ENCODE measurements at places on chromosomes 3 and 15.

DNA sequence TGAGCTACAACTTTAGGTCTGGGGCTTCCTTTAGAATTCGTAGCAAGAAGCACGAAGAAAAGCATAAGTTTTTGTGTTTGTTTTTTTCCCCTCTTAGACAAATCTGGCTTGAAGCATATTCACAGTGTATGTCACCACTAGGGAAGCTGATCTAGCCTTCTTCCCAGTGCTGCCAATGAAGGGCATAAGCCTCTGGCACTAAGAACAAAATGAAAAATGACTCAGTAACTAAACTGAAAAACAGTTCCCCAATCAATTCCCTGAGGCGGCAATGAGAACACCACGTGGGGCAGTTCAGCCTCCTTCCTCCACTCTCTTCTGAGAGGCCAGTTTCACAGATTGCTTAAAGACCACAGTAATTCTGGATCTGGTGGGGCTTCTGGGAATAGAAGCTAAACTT, 338.1 kb downstream of the GAP43 start:
- no peak for DNase-seq

DNA sequence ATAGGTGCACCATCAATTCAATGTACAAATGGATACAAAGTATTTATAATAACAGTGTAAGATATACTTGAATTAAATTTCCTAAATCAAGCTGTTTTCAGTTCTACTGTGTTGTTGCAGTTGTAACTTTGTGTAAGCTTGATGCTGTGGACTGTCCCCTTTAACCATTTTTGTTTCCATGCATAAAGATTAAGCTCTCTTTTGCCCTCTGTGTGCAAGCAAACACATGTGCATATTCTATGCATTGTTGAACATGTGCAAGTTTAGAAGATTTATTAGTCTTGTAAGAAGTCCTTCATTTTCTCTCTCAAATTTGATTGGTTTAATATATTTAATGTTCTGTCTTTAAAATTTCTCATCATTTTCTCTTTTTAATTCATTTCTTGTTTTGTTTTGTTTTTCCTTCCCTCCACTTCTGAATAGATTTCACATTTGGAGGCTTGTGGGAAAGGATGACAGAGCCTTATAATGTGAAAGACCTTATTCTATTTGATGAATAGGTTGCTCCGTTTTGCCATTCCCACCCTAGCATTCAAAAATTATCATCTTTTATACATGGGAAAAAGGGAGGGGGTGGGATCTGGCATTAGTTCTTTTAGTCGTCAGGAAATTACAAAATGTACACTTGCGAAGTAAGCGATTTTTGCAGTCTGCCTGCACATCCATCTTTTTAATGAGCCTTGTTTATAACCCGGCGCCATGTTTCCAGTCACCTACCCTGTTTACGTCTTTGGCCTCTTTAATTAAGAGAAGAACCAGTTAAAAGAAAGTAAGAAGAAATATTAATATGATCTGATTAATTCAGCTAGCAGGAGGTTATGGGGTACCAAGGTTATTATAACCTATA, 961.5 kb upstream of the NR2F2 start:
- DNase-seq: no peak

GRCh38 chr15:51046016-51046415, 48.7 kb downstream of the TNFAIP8L3 start:
- no peak for DNase-seq

DNA sequence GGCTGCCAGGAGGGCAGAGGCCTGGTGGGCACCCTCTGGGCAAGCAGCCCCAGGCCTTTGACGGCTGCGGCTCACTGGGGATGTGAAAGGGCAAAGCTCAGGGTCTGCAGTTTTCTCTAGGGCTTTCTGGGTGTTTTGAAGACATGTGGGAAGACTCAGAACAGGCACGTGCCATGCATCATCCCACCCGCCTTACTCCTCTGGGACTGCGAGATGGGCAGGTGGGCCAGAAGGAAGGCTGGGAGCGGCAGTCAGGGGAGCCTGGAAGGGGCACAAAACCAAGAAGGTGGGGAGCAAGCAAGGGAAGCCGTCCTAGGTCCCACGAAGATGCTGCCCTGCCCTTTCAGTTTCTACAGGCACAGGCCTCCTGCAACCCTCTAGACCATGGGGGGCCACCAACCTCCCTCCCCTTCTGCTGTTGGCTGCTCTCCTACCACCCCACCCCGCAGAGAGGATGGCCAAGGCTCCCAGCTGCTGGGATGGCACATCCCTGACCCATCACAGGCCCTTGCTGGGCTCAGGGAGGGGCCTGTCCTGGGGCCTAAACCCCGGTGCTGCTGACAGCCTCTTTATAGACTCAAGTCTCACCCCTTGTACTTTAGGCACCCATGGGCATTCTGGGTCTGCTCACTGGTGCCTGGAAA, 71.8 kb upstream of the CTSH start:
- no peak for DNase-seq

GRCh38 chr3:150757768-150758167, 5.2 kb downstream of the SIAH2 start:
- no peak for DNase-seq

GRCh38 chr3:41579861-41580260, 380.6 kb downstream of the CTNNB1 start:
- no peak for DNase-seq

GRCh38 chr3:115272036-115272824, 125.1 kb upstream of the ZBTB20 start:
- no peak for DNase-seq

GRCh38 chr15:38540510-38540909, 24.1 kb downstream of the RASGRP1 start:
- no peak for DNase-seq

GRCh38 chr15:61069394-61070075, 159.6 kb downstream of the RORA start:
- DNase-seq: no peak

- DNase-seq: no peak
Observed at GRCh38 chr3:196694202-196694638, 17.8 kb downstream of the CEP19 start.

- no peak for DNase-seq
Observed at GRCh38 chr3:152203652-152204051, 65.1 kb upstream of the MBNL1 start.

DNA sequence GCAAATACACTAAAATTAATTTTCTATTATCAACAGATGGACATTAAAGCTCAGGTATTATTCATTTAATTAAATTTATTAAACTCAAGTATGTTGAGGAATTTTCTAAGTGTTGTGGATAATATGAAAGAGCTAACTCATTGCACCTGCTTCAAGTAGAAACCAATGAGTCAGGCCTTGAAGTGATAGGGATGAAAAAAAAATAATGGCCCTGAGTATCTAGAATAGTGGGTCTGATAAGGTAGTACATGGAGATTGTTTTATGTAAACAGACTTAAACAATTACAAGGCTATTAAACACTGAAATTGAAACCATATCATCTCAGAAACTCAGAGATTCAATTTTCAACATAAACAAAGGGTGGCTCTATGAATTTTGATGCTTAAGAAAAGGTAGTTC, 857.1 kb upstream of the GBE1 start:
- no peak for DNase-seq

- no peak for DNase-seq
Observed at GRCh38 chr3:177177749-177178221, 19.5 kb downstream of the TBL1XR1 start.

DNA sequence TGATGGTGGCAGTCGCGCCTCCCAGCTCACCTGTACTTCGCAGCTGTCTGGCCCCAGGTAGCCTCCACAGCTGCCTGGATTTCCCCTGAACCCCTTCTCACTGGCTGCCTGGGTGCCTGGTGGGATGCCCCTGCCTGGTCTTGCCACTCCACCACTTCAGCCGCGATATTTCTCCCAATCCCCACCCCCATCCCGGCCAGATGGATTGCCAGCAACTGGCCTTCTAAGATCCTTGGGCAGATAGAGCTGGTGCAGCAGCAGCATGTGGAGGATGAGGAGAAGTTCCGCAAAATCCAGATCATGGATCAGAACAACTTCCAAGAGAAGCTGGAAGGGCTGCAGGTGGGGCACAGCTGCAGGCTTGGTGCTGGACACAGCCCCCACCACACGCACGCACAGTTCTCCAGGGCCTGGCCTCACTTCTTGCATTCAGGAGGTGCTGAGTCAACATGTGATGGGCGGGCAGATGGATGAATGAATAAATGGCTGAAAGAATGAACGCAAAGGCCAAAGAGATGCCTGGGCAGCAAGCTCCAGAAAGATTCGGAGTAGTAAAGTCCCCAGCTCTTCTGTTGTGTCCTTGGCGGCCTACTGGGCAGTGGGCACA, 35.7 kb downstream of the DNAH1 start:
- no peak for DNase-seq

DNA sequence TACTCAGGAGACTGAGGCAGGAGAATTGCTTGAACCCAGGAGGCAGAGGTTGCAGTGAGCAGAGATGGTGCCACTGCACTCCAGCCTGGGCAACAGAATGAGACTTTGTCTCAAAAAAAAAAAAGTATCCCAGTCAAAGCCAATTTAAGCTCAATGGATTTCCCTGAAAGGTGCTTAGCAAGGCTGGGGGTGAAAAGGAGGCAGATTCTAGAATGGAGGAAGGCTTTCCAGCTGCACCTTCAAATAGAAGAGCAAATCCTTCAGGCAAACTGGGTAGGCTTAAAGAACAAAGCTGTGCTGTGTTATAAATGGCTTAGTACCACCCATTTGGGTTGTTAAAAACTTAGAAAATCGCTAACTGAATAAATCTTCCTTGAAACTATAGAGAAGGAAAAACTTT, 3.0 kb upstream of the IFT57 start:
- no peak for DNase-seq

GRCh38 chr15:88077296-88078020, 179.1 kb downstream of the NTRK3 start:
- DNase-seq: no peak

DNA sequence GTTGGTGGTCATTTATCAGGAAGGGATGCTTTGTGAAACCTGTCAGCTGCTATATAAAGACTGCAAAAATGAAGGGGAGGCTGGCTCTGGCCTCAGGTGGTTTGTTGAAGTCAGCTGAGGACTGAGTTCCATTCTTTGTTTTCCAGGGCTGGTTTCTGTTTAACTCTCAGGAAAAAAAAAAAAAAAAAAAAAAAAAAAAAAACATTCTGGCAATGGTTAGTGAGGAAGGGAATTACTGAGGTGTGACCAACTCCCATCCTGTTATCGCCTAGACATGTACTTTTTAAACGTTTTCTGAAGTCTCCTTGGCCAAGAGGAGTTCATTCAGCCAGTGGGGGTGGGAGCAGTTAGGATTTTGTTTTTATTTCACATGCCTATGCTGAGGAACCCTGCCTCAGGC, 316.3 kb downstream of the OXSM start:
- DNase-seq: no peak

DNA sequence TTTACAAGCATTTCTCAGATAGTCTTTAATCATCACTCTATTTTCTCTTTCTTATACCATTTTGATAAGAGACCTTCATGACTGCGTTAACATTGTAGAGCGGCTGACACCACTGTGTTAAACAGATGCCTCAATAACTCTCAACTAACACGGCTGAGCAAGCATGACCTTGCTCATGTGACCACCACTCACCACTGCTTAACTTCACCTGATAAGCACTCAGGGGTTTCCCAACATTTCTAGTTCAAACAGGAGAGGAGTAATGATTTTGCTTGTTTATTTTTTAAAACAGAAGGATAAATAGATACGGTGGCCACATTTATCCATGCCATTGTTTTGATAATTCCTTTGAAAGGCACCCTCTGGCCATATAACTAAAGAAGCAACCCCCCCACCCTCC, 37.7 kb upstream of the TMEM45A start:
- DNase-seq: no peak

- DNase-seq: no peak
Observed at GRCh38 chr15:64236156-64236894, 73.5 kb upstream of the PPIB start.

DNA sequence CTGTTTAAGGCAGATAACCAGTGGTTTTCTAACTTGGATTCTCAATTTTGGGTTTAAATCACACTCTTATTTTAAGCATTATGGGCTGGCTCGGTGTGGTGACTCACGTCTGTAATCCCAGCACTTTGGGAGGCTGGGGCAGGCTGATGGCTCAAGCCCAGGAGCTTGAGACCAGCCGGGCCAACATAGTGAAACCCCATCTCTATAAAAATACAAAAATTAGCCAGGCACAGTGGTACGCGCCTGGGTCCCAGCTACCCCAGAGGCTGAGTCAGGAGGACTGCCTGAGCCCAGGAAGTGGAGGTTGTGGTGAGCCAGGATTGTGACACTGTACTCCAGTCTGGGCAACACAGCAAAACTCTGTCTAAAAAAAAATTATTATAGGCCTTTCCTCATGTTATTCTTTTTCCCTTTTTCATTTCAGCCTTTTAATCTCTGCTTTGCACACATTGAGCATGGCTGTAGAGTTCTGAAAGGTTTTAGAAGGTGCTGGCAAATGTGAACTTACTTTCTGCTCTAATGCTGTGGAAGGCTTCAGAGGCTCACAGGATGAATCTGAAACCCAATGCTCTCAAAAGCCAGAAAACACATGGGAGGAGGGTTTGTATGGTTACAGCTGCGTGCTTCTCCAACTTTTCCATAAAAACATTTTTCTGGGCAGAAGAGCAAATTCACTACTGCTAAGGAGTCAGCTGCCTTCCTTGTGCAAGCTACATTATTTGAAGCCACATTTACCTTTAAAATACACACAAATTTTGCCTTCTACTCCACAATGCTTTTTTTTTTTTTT, 32.5 kb downstream of the CHAC1 start:
- no peak for DNase-seq

DNA sequence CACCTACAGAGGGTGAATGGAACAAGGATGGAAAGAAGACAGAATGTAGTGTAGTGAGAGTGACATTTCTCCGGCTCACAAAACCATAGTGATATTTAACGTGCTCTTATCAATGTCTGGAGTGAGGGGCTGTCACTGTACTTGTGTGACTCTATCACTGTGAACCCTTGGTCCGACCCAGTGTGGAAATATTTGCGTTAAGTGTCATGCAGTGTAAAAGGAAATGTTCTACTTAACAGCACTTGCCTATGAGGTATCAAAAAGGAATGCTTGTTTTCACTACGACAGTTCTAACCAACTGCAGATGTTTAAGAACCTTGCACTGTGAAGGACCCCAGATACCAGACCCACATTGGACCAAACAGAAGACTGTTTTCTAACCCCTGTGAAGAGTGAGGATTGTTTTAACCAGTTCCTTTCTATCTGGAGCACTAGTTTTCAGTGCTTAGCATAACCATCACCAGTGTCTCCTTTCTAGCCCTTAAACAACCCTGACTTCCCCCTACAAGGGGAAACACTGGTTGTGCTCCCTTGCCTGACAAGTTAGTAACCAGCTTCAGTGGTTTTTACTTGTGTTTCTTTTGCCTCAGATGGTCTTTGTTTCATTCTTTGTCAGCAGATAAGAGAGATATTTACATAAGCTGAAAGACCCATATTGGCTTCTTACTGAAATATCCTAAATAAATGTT, 144.7 kb upstream of the ABHD17C start:
- no peak for DNase-seq

DNA sequence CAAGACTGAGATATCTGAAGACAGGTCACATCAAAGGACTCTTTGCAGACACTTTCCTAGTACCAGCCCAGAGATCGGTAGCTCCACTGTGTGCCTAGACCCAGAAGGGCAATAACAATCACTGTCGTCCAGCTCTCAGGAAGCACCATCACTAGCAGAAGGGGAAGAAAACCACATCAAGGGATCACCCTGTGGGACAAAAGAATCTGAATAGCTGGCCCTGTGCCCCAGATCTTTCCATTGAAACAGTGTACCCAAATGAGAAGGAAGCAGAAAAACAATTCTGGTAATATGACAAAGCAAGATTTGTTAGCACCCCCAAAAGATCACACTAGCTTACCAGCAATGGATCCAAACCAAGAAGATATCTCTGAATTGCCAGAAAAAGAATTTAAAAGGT, 404.4 kb upstream of the NECTIN3 start:
- no peak for DNase-seq

GRCh38 chr3:17047162-17047561, 162.4 kb downstream of the PLCL2 start:
- no peak for DNase-seq

GRCh38 chr15:31372635-31373091, 46.0 kb downstream of the KLF13 start:
- no peak for DNase-seq

Data from stimulated activated CD4-positive, alpha-beta T cell treated with anti-CD3 and anti-CD28 coated beads, Interleukin-4, amount 100 ng/mL, for 48 hours (primary cell).